ENCODE measurements at places on chromosomes 5 and 9. TPM values are rescaled to one million over a fixed set of nuclear protein-coding genes. Genes with fewer than 3 reads are reported as not detected.

- no peak for DNase-seq
These were observed 144.9 kb downstream of the PRKACG start for GRCh38 chr9:68869022-68869421.

DNA sequence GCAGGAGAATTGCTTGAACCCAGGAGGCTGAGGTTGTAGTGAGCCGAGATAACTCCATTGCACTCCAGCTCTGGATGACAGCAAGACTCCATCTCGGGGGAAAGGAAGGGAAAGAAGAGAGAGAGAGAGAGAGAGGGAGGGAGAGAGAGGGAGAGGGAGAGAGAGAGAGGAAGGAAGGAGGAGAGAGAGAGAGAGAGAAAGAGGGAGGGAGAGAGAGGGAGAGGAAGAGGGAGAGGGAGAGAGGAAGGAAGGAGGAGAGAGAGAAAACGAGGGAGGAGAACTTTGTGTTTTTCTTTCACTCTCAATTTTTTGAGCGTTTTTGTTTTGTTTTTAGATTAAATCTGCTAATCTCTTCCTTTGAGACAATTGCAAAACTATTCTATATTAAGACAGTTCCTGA, 46.9 kb downstream of the SPEF2 start:
- DNase-seq, result no peak

GRCh38 chr5:96809921-96810320, 2.2 kb upstream of the ERAP1 start:
- DNase-seq, result no peak

GLDC gene
- 3.2 TPM for total RNA-seq

MYMK gene
- not detected for total RNA-seq

GRCh38 chr9:97502984-97503861, 1.8 kb downstream of the TMOD1 start:
- DNase-seq, result peak; percentile 22

SPATA31A3 gene
- not detected for total RNA-seq

LCN15 gene
- total RNA-seq, result 0.05 TPM

DNA sequence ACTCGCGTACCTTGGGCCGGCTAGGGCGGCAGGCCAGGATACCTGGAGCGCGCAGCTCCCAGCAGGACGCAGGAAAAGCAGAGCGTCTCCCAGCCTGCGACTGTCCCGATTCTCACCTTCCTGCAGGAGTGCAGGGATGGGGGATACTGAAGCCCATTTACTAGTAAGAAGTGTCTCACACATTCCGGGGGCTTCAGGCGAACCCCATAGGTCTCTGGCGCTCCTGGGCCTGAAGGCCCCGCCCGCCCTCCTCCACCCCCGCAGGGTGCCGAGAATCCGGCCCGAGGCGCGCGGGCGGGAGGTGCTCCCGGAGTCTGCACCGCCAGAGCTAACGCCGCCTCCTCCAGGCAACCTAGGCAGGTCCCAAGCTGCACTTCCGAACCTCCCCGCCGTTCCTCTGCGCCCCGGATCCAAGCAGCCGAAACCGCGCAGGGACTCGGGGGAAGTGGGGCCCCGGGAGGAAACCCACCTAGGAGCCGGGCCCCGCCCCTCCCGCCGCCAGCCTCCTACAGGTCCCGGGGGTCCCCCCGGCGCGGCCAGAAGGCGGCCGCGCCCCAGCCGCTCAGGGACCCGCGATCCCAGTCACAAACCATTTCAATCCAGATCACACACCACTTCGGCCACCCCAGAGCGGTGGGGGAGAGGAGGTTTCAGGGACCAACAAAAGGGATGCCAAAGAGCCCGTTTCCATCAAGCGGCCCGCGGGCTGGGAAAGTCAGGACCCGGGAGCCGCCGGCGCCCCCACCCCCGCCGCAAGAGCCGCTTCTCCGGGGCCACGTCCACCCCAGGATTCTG, 1.2 kb downstream of the ROR2 start:
- DNase-seq, result peak; percentile 3

- no peak for DNase-seq
These were observed 139.0 kb downstream of the CPLANE1 start for GRCh38 chr5:37110135-37110534.

FBXO10 gene
- total RNA-seq, result 17.0 TPM

GRCh38 chr5:118806571-118806970, 181.8 kb downstream of the DTWD2 start:
- DNase-seq, result no peak

DNA sequence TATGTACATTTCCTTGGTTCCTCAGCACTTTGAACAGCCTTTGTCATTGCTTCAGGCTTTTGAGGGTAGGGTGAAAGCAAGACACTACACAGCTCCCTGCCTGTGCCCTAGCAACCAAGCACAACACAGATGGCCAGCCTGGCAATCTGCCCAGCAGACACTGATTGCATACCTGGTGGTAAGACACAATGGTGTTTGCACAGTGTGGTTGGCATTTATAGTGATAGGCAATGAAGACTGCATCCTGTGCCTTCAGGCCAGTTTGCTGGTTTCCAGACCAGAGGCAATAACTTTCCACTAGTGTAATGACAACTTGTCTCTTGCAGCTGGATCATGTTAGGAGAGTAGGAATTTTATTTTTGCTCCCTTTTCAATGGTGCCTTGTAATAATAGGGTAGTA, 144.5 kb upstream of the TNC start:
- DNase-seq, result no peak

- no peak for DNase-seq
These were observed 58.6 kb downstream of the PUM3 start for GRCh38 chr9:2785060-2785950.

DNA sequence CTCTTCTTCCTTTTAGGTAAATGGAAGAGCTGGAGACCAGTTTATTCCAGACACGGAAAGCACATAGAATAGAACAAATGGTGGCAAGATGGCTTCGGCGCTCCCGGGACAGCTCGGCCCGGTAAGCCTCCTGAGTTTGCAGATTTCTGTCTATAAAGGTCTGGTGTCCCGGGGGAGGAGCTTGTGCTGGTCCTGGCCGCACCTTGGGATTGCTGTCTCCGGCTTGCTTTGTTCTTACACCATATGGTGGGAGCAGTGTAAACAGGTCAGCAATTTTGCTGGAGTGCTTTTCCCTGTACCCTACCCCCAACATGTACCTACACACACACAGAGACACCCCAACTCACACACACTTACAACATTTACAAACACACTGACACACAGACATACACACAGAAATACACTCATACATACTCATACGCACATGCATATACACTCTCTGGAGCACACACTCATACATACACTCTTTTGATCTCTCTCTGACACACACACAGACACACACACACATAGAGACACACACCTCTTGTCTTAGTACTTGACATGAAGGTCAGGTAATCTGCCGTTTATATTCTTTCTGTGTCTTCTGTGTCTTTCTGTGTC, 42.0 kb downstream of the FRMPD1 start:
- DNase-seq, result no peak

GPR150 gene
- 0.05 TPM for total RNA-seq

PCDHB5 gene
- total RNA-seq, result 1.7 TPM

SEMA5A gene
- 0.17 TPM for total RNA-seq

UBE2QL1 gene
- 0.05 TPM for total RNA-seq

DNA sequence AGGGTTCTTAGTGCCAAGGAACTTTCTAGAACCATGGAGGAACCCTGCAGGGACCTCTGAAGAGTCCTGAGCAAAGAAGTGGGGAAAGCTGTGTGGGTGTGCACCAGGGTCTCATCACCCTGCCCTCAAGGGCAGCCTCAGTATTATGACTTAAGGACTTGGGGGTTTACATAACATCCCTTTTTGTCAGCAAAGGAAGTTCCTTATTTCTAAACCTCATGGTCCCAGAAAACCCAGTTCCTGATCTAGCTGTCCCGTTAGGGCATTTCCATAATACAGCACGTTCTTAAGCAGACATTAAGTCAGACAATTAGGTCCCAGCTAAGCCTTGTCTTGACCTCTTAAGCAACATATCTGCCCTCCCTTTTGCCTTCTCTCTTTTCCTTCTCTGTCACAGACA, 57.3 kb downstream of the DAPK1 start:
- no peak for DNase-seq

HSPA5 gene
- total RNA-seq, result 380 TPM
